HS-5 (cell line): ENCODE measurements at places on chromosomes 4 and X.

GRCh38 chr4:143700046-143700415 lies 444 bp downstream of the FREM3 start:
- no peak for DNase-seq

GRCh38 chr4:105116616-105117319 lies 29.9 kb upstream of the TET2 start:
- no peak for DNase-seq

DNA sequence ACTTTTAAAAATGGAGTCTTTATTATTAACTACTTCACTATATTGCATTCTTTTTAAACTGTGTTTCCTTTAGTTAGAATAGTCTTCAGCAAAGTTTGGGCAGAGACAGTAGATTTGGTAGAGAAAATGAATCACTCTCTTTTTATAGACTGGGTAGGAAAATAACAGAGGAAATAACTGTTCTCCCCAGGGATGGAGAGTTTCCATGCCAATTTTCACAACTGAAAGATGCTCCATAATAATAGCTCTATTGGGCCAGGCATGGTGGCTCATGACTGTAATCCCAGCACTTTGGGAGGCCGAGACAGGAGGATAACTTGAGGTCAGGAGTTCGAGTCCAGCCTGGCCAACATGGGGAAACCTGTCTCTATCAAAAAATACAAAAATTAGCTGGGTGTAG lies 13.1 kb downstream of the HSD17B13 start:
- no peak for DNase-seq

DNA sequence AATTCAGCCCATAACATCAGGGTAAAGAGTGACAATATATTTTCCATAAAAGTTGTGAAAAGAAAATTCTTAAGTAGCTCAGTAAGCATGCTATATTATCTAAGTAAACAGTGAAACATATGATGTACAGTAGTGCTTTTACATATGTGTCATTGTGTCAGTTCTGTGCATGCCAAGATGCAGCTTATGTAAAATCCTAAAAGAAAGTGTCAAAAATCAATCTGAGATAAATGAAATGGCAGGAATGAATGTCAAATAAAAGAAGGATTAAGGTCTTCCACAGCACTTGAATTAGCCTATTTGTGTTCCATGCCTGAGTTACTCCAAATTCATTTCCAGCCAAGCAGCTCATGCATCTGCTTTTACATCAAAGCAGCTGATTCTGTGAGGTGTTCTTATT lies 452.7 kb upstream of the HS3ST1 start:
- no peak for DNase-seq

- no peak for DNase-seq
Observed at GRCh38 chrX:135984791-135985156, 461 bp upstream of the SLC9A6 start.

DNA sequence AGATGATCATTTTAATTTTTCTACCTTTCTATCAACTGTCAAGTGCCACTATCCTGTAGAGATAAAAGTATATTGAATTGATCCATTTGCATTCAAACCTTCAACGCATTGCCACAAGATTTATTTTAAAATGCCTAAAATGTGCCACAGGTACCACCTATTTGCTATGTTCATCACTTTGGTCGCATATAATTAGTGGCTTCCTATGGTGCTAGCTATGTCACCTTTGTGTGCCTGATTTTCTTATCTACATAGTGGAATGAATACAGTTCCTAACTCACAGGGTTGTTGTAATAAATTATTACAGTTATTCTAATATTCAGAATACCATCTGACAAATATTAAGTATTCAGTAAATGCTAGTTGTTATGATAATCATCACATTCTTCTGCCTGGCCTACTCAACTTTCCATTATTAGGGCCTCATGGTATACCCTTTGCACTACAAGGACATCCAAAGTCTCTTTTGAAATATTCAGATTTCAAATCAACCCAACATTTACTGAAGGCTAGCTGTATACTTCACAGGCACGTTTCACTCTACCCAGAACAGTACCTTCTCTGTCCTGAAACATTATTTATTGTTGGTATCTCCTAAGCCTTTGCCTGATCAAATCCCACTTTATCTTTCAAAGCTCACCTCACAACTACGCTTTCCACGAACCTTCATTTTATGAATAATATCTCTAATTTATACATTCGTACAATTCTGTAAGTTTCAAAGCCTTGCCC lies 62.4 kb downstream of the ANXA10 start:
- no peak for DNase-seq

DNA sequence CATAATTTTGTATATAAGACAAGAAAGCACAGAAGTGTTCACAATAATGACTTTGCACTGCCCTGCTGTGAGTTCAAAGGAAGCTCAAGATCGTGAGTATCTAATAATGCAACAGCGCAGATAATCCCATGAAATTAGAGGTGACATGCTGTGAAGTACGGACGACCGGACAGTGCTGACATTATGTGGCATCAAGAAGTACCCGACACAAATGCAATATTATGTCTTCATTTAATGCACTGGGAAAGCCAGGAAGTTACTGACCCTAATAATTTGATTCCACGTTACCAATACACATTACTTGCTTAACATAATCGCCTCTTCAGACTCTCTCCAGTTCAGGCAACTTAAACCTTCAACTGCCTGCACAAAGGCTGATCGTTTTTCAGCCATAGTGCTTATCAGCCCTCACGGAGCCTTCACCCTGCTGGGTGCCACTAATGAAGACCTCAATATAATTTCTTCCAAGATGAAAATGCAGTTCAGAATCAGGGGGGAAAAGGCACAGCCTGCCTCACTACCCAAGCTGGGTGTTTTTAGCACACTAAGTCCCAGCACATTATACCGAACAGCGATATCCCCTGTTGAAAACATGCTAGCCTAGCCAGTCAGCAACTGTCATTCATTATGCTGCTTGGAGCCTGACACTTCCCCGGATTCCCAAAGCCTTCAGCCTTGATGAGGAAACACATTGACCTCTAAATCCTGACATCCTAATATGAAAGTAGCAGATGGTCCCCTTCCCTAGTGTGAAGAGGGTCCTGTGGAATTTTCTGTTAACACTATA lies 56.1 kb downstream of the SLC7A11 start:
- DNase-seq, result no peak

DNA sequence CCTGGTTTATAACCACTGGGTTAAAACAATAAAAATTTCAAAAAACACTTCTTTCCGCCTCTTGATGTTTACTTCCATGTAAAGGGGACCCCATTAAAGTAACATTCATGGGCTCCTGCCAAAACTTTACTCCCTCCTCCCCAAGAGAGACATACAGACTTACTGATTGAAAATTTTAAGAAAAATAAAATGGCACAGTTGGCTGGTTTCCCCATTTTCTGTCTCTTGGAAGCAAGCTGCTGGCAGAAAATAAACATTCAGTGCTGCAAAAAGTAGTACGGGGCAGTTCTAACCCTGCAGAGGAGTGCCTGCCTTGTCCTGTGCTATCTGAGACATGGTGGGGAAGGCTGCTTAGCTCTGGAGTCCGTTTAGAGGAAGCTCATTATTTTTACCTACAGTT lies 187.3 kb upstream of the INTU start:
- DNase-seq, result no peak

DNA sequence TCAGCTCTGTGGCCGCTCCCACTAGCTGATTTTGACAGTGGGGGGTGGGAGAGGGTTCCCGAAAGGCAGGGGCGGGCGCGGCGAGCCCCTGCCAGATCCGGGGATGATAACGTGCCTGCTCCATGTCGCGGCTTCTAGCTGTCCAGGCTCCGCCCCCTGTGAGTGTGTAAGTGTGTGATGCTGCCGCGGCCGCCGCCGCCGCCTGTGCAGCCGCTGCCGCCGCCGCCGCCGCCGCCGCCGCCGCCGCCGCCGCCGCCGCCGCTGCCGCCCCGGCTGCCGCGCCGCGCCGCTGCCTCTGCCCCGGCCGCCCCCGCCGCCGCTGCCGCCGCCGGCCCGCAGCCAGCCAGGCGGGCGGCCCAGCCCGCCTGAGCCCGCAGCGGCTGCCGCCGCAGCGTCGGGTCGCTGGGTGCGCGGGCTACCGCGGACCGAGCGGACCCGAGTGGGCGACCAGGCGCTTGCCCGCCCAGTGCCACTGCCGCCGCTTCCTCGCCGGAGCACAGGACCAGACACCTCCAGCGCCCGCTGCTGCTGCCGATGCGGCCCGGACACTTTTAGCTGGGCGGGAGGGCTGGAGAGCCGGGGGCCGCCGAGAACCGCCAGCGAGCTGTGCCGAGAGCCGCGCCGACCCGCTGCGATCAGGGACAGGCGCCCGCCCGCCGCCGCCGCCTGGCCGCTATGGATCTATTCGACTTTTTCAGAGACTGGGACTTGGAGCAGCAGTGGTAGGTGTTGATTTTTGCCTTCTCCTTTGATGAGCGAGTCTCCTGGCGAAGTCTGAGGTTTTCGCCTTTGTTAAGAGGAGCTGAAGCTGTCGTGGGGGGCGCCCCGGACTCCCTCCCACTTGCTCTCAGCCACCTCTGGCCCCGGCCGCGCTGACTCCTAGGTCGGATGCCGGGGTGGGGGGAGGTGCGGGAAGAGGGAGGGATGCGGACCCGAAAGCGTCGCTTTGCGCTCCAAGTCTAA lies at the start of gene AFF2:
AFF2 (plus strand) TSS at position 195 of the 963 bp plus-strand sequence; CDS start at position 676, 481 bp downstream.
- DNase-seq, result no peak

- DNase-seq, result no peak
Observed at GRCh38 chr4:116733370-116733769, 352.0 kb downstream of the TRAM1L1 start.

GRCh38 chrX:34058005-34058404 lies 74.1 kb downstream of the FAM47A start:
- DNase-seq, result no peak

GRCh38 chrX:85109235-85109634 lies 105.6 kb downstream of the APOOL start:
- no peak for DNase-seq

- DNase-seq, result no peak
Observed at GRCh38 chrX:103329991-103330390, at the start of gene TCEAL7. Gene TCEAL7, plus strand, starts transcription at chrX:103330239. Its CDS starts 1,165 bp downstream, at chrX:103331404.

DNA sequence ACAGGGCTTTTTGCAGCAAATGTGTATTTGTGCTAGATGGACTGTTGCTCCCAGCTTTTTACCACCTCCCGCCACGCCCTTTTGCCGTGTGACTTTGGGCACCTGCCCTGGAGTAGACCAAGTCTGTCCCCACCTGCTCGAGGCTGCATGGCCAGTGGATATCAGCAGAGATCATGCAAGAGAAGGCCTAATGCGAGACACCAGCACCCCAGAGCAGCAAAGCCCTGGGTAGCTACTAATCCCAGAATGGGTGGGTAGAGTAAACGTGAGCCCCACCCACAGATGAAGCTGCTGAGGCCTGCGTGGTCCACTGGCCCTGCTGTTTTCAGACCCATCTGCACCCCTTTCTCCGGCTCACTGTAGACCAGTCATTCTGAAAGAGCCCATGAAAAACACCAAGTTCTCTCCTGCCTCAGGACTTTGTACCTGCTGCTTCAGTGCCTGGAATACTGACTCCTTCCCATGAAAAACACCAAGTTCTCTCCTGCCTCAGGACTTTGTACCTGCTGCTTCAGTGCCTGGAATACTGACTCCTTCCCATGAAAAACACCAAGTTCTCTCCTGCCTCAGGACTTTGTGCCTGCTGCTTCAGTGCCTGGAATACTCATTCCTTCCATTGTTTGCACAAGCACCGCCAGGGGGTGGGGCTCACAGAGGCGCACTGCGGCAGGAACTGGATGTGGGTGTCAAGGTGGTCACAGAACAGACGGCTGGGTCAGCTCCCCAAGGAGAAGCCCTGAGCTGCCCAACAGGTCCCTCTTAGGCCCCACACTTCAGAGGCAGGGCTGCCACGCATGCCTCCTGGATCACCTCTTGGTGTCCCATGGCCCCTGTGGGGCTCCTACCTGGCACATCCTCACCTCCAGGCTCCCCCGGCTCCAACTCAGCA lies 5.1 kb upstream of the TNIP2 start:
- no peak for DNase-seq

DNA sequence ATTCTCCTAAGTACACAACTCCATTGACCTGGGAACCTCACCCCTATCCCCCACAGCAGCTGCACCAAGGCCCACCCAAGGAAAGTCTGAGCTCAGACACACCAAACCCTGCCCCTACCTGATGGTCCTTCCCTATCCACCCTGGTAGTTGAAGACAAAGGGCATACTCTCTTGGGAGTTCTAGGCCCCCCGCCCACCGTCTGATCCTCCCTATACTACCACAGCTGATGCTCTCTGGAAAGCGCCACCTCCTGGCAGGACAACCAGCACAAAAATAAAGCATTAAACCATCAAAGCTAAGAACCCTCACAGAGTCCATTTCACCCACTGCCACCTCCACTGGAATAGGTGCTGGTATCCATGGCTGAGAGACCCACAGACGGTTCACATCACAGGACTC lies 83.6 kb downstream of the ANAPC10 start:
- DNase-seq, result no peak

DNA sequence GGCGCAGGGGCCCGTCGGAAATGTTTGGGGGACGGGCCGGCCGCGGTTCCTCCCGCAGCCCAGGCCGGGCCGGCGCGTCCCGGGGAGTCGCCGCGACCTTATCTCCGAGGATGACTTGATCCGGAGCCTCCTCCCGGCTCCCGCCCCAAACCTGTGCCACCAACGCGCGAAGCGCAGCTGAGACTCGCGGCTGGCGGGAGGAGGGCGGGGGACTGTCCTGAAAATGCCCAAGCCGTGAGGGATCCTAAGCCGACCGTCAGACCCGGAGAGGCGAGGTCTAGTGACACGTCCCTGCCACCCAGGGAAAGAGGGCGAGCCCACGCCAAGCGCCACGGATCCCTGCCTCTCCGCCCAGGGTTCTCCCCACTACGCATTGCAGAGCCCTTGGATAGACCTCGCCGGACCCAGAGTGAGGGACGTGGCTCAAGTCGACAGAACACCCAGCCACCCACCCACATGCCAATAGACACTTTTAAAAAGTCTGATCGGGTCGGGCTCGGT lies 26.9 kb downstream of the UTP14A start:
- no peak for DNase-seq

- peak; percentile 13 for DNase-seq
Observed at GRCh38 chr4:60729194-60729593, 470.9 kb upstream of the ADGRL3 start.

- no peak for DNase-seq
Observed at GRCh38 chr4:140344621-140345020, 28.8 kb upstream of the SCOC start.

DNA sequence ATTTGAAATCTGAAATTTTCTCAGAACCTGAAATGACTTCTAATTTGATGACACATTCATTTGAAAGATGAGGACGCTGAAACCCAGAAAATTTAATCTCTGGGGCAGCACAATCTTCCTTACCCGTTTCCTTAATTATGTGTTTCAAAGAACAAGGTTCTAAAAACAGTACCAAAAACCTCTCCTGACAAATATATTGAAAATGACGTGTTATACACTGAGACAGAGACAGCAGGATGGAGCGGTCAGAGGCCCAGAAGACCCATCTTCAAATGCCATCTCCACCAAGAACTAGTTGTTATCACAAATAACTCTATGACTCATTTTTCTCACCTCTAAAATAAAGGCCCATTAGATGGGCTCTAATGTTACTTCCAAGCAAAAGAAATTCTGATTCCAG lies 177.3 kb downstream of the NSUN7 start:
- no peak for DNase-seq

DNA sequence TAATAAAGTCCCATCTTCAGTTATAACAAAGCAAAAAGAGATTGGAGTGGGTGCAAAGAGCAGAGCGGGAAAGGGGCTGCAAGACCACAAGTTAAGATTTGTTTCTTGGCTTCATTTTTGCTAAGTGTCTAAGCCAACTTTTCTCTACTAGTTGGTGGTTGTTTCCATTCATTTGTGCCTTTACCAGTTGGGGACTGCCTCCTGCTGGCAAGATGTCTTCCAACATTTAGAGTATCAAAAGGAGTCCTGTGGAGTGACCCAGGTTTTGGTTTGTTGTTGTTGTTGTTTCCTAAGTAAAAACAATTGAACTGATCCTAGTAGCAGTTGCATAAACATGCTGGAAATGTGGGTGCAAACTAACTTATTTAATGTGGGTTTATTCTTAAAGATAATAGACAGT lies 121.1 kb downstream of the SPATA18 start:
- no peak for DNase-seq
